Lower lobe of right lung (tissue), 2 donors: ENCODE measurements at places on chromosomes 13 and 19. TPM values are rescaled to one million over a fixed set of nuclear protein-coding genes. Genes with fewer than 3 reads are reported as not detected.

DNA sequence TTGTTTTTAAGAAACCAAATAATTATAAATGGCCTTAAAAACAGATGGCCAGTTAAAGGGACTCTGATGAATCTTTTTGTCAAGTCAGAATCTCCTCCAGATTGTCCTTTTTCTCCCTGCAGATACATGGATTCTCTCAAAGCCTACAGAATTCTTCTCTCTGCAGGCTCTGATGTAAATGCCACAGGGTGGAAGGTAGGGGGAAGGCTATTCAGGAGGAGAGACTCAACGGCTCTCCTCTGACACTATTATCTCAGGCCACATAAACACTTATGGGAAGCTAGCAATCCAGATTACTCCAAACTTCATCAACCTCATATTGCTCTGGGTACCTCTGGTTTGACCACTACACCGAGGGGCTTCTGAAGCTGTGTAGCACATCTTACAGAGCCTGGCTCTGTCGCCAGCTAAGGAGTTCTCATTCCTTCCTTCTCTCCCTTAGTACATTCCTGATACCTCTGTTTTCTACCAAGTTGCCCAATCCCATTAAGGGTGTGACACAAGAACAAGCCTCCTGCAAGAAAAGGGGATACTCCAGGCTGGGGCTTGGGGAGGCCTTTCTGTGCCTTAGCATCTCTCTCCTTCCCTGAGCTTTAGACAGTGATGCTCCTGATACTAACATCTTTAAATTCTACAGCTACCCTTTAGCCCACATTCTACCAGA lies 14.9 kb downstream of the LCP1 start:
- peaks cover 71% of the 10 kb centered on the region for H3K4me1 ChIP-seq
- no peaks in the 10 kb centered on the region for H3K27me3 ChIP-seq
- DNase-seq: no peak
- H3K4me3 ChIP-seq: no peak overlapping the region
- H3K36me3 ChIP-seq: no peaks in the 10 kb centered on the region

- peaks cover 11% of the 10 kb centered on the region for H3K36me3 ChIP-seq
- no peak for DNase-seq
- H3K27me3 ChIP-seq: no peaks in the 10 kb centered on the region
- no peak overlapping the region for H3K4me3 ChIP-seq
- H3K4me1 ChIP-seq: peaks cover 25% of the 10 kb centered on the region
These were observed 2.9 kb downstream of the THOP1 start for GRCh38 chr19:2788237-2788636.

DNA sequence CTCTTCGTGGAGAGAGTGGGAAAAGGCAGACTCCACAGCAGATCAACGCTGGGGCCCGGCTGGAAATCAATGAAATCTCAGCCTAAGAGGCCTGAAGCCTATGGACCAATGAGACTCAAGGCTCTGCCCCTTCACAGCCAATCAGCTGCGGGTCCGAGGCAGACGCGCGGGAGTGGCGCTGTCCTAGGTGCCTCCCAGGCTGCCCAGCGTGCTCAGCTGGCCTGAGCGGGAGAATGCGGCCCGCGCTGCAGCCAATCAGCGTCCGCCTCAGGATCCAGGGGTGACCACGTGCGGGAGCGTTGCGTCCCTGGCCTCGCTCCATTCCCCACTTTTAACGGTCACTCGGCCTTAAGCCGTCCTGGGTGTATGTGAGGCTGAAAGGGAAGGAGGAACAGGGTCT lies at the start of gene ZBTB32:
ZBTB32 (plus strand) TSS at position 341 of the 400 bp plus-strand sequence. CDS start 10,069 bp downstream, outside the sequence.
- H3K4me3 ChIP-seq: no peak within 1 kb of the TSS
- peaks cover 12% of the 10 kb centered on the region for H3K4me1 ChIP-seq
- no peaks in the 10 kb centered on the region for H3K27me3 ChIP-seq

The SGCG gene
- total RNA-seq: 3.2 TPM

The TARM1 gene
- not detected for total RNA-seq
